ENCODE measurements at places on chromosomes 5 and 9.

DNA sequence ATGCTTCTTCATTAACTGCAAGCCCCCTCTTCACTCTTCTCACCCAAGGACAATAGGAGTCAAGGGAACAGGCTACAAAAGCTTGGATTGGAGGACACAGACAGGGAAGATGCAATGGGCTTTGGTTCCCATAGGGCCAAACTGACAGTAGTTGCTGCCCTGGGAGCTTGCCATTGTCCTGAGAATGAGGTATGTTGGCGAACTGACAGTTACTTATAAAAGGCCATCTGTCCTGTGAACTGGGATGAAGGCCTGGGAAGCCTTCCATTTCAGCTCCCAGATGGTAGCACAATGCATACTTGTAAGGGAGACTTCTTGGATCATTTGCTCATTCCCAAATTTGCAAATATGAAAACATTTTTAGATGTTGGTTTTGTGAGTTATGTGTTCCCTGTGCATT is 88.9 kb downstream of the SNCAIP start:
- DNase-seq, result no peak

DNA sequence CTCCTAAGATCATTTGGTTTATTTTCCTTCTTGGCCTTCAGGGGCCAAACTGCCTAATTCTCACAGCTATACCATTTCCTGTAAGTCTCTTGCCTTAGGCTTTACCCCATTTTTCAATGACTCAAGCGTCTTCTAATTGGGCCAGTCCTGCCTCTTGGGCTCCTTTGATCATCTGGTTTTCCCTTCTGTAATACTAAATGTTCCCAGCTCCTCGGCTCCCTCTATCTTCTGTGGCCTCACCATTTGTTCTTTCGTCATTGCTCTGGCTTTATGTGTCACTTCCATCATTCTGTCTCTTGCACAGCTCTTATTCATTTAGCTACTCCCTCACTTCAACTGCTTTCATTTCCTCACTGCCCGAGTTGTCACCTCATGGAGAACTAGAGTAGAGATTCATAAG is 14.5 kb upstream of the SPINK7 start:
- no peak for DNase-seq

- DNase-seq, result no peak
Observed at GRCh38 chr5:163571744-163572143, 66.3 kb downstream of the MAT2B start.

GRCh38 chr5:124575725-124576124 is 170.7 kb downstream of the ZNF608 start:
- DNase-seq, result no peak
